Activated CD4-positive, alpha-beta T cell treated with anti-CD3 and anti-CD28 coated beads, Interleukin-2, amount 10 ng/mL, durations not matched to agents 24 days and 14 days (primary cell): ENCODE measurements at places on chromosomes 7 and 10.

- no peaks in the 10 kb centered on the region for H3K27me3 ChIP-seq
- H3K4me3 ChIP-seq = no peak overlapping the region
- no peak for DNase-seq
- peaks cover 19% of the 10 kb centered on the region for H3K4me1 ChIP-seq
Measured at GRCh38 chr7:44736896-44737295, 11.8 kb upstream of the ZMIZ2 start.

- no peaks in the 10 kb centered on the region for H3K4me1 ChIP-seq
- H3K4me3 ChIP-seq = no peak overlapping the region
- H3K36me3 ChIP-seq = no peaks in the 10 kb centered on the region
- no peak overlapping the region for H3K27ac ChIP-seq
Measured at GRCh38 chr10:127158662-127159061, 37.7 kb downstream of the INSYN2A start.

- no peak for DNase-seq
- peaks cover 13% of the 10 kb centered on the region for H3K27me3 ChIP-seq
- H3K4me1 ChIP-seq = peaks cover 32% of the 10 kb centered on the region
- peak overlapping the region; percentile 88 for H3K27ac ChIP-seq
Measured at GRCh38 chr10:118753331-118754228, 1.2 kb downstream of the CACUL1 start.

GRCh38 chr7:150953061-150953997 is 24.8 kb downstream of the KCNH2 start:
- no peak for DNase-seq
- no peak overlapping the region for H3K4me3 ChIP-seq
- H3K27me3 ChIP-seq = peaks cover 21% of the 10 kb centered on the region
- no peaks in the 10 kb centered on the region for H3K4me1 ChIP-seq
- no peak overlapping the region for H3K27ac ChIP-seq

DNA sequence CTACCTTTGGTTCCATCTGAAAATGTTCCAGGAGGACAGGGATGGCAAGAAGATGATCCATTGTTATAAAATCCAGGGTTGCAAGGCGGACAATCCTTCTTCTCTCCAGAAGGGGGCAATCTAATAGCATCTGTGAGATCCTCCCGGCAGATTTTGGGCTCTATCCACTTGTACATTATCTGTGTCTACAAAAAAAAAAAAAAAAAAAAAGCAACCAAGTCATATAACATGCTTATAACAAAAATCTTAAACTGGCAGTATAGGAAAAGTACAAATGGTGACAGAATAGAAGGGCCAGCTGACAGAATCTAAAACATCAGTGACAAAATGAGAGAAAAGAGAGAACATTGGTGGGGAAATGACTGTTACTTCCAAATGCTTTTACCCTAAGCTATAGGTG is 132.7 kb downstream of the ELAPOR2 start:
- H3K36me3 ChIP-seq = no peaks in the 10 kb centered on the region
- peaks cover 15% of the 10 kb centered on the region for H3K27me3 ChIP-seq
- H3K27ac ChIP-seq = no peak overlapping the region
- no peak overlapping the region for H3K4me3 ChIP-seq
- H3K4me1 ChIP-seq = no peaks in the 10 kb centered on the region
- peak; percentile 73 for DNase-seq

GRCh38 chr10:42477170-42477569 is 161.2 kb downstream of the ZNF33B start:
- no peak for DNase-seq
- H3K4me1 ChIP-seq = no peaks in the 10 kb centered on the region
- H3K36me3 ChIP-seq = peaks cover 1% of the 10 kb centered on the region
- H3K27ac ChIP-seq = no peak overlapping the region

DNA sequence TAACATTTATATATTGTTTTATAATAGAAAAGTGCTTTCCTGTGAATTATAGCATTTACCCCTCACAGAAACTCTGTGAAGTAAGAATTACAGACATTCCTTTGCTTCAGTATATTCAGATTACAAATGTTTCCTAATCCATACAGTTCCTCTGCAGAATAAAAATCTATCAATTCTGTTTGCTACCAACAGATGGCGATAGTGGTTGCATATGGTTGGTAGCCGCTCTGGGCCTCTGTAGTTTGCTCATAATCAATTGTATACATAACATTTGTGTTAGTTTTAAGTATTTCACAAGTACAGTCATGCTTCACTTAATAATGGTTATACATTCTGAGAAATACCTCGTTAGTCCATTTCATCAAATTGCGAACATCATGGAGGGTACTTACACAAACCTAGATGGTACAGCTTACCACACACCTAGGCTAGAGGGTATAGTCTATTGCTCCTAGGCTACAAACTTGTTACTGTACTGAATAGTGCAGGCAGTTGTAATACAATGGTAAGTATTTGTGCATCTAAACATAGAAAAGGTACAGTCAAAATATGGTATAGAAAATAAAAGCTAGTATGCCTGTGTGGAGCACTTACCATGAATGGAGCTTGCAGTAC is 94.4 kb upstream of the STEAP4 start:
- no peaks in the 10 kb centered on the region for H3K27me3 ChIP-seq
- H3K4me1 ChIP-seq = peaks cover 5% of the 10 kb centered on the region
- H3K4me3 ChIP-seq = no peak overlapping the region
- H3K36me3 ChIP-seq = no peaks in the 10 kb centered on the region
- DNase-seq = peak; percentile 57
- H3K27ac ChIP-seq = no peak overlapping the region

DNA sequence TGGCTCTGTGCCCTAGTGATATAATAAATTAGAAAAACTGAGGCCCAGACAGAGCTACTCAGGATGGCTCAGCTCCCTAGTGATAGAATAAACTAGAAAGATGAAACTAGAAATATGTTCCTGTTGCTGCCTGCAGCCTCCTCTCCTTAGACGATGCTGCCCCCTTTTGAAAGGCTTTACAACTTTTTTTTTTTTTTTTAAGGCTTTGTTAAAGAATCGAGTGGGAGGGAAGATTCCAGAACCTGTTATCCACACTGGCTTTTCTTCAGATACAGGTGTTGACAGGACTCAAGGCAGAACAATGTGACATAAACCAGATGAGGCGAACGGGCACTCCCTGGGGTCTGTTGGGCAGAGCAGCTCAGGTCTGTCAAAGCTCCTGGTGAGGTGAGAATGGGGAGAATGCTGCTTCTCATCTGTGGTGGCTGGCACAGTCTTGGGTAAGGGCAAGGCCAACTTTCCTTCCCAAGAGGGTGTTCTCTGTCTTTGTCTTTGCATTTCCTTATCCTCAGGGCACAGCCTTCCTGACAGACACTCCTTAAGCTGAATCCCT is 175.1 kb downstream of the COBL start:
- H3K4me1 ChIP-seq = peaks cover 17% of the 10 kb centered on the region
- peak; percentile 69 for DNase-seq
- H3K27me3 ChIP-seq = peaks cover 12% of the 10 kb centered on the region
- no peak overlapping the region for H3K4me3 ChIP-seq
- no peak overlapping the region for H3K27ac ChIP-seq

DNA sequence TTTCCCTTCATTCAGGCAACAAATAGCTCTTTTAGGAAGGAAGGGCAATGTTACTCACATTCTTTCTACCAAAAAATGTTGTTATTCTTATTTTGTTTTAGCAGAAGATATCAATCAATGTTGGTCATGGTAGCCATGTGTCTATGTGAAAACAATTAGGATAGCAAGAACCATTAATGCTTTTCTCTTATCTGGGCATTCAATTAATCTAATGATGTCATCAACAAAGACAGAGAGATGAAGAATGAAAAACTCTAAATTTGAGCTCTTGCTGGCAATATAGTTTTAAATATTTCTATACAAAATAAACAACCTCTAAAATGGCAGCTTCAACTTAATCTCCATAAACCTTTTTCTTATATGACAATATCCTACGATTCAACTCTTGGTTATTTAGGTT is 353.7 kb upstream of the ANKRD30A start:
- no peaks in the 10 kb centered on the region for H3K4me1 ChIP-seq
- no peak overlapping the region for H3K27ac ChIP-seq
- no peaks in the 10 kb centered on the region for H3K36me3 ChIP-seq
- no peaks in the 10 kb centered on the region for H3K27me3 ChIP-seq
- no peak for DNase-seq

DNA sequence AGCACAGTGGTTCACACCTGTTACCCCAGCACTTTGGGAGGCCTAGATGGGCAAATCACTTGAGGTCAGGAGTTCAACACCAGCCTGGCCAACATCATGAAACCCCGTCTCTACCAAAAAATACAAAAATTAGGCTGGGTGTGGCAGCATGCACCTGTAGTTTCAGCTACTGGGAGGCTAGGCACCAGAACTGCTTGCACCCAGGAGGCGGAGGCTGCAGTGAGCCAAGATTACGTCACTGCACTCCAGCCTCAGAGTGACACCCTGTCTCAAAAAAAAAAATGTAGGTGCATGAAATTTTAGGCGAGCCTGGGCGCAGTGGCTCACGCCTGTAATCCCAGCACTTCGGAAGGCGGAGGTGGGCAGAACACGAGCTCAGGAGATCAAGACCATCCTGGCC is 9.6 kb downstream of the BCL7B start:
- no peak overlapping the region for H3K4me3 ChIP-seq
- no peaks in the 10 kb centered on the region for H3K27me3 ChIP-seq
- H3K4me1 ChIP-seq = peaks cover 21% of the 10 kb centered on the region
- peaks cover 36% of the 10 kb centered on the region for H3K36me3 ChIP-seq
- H3K27ac ChIP-seq = no peak overlapping the region
- no peak for DNase-seq

- H3K4me1 ChIP-seq = peaks cover 65% of the 10 kb centered on the region
- no peak overlapping the region for H3K27ac ChIP-seq
- peak overlapping the region; percentile 53 for H3K4me3 ChIP-seq
Measured at GRCh38 chr10:35458500-35459448, 122.5 kb downstream of the CCNY start.

- no peak for DNase-seq
- H3K27me3 ChIP-seq = no peaks in the 10 kb centered on the region
- peaks cover 8% of the 10 kb centered on the region for H3K4me1 ChIP-seq
- no peak overlapping the region for H3K27ac ChIP-seq
- no peak overlapping the region for H3K4me3 ChIP-seq
Measured at GRCh38 chr7:149569025-149569725, 71.6 kb upstream of the ZNF746 start.

DNA sequence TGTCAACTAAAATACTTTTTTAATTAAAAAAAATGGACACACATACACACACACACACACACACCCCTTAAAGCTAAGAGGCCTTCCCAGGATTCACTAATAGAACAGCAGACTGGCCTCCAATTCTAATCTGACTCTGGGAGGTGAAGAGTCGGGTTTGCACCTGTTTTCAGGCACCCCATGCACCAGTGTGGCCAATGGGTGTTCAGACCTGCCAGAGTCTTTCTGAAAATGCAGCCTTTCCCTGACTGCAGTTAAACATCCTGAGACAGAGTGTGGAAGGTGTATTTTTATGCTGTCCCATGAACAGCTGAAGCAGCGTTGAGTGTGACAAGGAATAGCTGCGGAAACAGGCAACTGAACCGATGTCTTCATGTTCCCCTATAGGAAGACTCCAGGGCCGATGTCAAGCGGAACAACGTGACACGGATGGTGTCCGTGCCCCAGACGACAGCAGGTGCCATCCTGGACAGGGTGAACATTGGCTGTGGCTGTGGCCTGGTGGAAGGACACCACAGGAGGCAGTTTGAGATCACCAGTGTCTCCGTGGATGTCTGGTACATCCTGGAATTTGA is 74.6 kb upstream of the LYZL2 start:
- peak overlapping the region; percentile 93 for H3K4me3 ChIP-seq
- peaks cover 59% of the 10 kb centered on the region for H3K4me1 ChIP-seq
- peaks cover 6% of the 10 kb centered on the region for H3K36me3 ChIP-seq
- H3K27me3 ChIP-seq = no peaks in the 10 kb centered on the region

GRCh38 chr7:42492920-42493319 is 255.9 kb upstream of the GLI3 start:
- DNase-seq = no peak
- H3K27me3 ChIP-seq = peaks cover 15% of the 10 kb centered on the region
- H3K4me1 ChIP-seq = peaks cover 6% of the 10 kb centered on the region
- H3K27ac ChIP-seq = no peak overlapping the region
